ENCODE measurements at places on chromosomes 4 and X.

GRCh38 chrX:144042271-144042670, 158.4 kb downstream of the UBE2NL start:
- no peak for DNase-seq

DNA sequence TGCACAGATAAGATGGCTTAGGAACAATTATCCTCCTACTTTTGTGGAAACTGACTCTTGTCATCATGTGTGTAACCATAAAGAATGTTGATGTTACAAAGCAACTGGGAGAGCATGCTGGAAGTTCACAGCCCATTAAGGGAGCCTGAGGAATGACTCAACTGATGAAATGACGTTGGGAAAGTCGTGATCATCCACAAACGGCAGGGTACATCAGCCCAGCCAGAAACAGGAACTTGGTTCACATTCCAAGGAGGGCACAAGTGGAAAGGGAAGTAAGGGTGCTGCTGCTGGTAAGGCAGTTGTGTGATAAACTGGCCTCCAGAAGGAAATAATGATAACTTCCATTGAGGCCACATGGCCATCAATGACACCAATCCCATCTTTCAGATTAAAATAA, 6.7 kb downstream of the TEC start:
- no peak for DNase-seq

GRCh38 chr4:101008503-101008902, 338.8 kb downstream of the PPP3CA start:
- DNase-seq, result no peak

GRCh38 chr4:20386906-20387305, 135.2 kb downstream of the SLIT2 start:
- no peak for DNase-seq

GRCh38 chr4:30837131-30837539, 117.0 kb downstream of the PCDH7 start:
- no peak for DNase-seq

DNA sequence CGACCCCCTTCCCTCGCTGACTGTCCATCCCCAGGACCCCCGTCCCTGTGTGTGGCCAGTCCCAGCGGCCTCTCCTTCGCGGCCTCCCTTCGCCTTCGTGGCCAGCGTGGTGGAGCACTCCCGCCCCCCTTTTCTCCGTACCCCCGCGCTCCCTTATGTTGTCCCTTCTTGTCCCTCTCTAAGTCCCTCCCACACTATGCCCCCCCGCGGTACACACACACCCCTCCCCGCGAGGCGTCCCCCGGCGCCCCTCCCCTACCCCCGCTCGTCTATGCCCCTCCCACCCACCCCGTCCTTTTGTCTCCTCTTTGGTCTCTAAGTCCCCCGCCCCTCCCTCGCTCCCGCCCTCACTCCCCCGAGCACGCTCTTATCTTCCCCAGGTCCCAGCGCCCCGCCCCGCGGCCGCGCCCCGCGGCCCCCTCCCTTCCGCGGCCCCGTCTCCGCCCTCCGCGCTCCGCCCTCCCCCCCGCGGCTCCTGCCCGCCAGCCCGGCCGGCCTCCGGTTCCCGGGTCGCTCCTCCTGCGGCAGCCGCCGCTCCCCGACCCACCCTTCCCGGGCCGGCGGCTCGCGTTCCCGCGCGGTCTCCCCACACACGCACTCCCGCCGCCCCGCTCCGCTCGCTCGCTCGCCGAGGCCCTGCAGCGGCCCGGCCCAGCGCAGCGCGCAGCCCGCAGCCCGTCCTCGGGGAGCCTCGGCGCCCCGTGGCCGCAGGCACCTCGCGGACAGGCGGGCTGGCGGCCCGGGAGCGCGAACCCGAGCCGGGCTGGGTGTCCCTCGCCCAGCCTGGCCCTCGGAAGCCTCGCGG, 26.3 kb downstream of the UTP14A start:
- DNase-seq, result peak; percentile 90

DNA sequence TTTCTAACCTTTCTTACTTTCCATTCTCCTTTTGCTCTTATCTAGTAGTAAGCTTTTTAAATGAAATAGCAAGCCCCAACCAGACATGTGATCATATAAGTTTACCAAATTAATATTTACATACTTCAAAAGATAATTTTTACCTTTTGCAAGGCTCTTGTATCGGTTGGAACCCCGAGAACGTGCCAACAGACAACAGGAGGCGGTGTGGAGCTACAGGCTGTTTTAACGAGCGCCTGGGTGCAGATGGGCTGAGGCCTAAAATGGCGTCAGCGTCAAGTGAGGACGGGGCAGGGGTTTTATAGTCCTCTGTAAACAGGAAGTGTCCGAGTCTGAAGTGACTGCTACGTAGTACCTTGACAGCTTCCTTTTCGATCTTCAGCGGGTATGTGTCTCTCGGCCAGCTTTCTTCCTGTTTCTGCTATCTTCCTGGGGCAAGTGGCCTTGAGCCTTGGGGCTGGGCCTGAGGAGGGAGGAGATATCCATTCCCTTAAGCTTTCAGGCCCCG, 342.7 kb downstream of the GALNTL6 start:
- no peak for DNase-seq

GRCh38 chr4:101020956-101021355, 326.4 kb downstream of the PPP3CA start:
- DNase-seq, result peak; percentile 37

GRCh38 chr4:151718984-151719955, 41.5 kb downstream of the GATB start:
- DNase-seq, result no peak

- DNase-seq, result no peak
These were observed 288.6 kb upstream of the NR3C2 start for GRCh38 chr4:148730766-148731165.

- no peak for DNase-seq
These were observed 63.1 kb upstream of the GPR78 start for GRCh38 chr4:8516996-8517550.

DNA sequence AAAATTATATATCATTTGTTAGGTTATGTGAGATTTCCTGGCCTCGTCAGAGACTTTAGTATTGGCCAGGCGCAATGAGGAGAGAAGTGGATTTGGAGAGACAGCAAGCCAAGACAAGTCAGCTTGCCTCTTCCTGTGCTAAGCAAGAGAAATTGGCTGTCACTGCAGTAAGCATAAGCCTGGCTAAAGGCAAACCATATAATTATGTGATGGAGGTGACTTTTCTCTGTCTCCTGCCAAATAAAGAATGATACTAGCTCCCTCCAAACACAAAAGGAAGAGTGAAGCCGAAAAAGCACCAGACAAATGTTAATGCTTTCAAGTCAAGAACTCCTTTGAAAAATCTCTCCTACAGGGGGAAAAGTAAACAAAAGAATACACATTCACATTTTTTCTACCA, 2246.0 kb downstream of the ARAP2 start:
- no peak for DNase-seq

DNA sequence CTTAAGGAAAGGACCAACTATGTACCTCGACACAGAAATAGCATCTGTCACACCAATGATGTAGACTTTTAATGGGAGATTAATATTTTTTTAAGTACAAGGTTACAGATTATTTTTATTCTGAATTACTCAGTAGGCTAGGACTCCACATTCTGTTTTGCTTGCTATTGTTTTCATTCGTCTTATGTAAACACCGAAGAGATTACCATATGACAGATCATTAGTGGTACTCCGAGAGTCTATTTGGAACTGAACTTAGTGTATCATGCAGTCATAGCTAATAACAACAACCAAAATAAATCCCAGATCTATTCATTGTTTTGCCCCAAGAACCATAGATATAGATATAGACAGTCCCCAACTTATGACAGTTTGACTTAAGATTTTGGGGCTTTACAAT, 139.7 kb upstream of the SPRY1 start:
- DNase-seq, result no peak

DNA sequence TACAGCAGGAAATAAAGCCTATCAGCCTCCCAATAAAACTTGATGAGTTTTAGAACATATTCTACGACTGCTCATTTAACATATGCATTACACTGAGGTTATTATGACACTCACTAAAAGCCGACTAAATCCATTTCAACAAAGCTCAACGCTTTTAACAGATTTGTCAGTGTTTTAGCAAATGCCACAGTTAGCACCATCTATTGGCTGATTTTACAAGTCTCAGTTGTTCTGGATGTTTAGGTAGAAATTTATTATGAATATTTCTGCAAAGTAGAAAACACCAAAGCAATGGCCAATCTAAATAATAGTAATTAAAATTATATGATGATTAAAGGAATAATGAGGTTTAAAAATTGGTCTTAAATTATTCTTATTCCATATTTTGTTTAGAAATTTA, 993.2 kb upstream of the PCDH7 start:
- no peak for DNase-seq

DNA sequence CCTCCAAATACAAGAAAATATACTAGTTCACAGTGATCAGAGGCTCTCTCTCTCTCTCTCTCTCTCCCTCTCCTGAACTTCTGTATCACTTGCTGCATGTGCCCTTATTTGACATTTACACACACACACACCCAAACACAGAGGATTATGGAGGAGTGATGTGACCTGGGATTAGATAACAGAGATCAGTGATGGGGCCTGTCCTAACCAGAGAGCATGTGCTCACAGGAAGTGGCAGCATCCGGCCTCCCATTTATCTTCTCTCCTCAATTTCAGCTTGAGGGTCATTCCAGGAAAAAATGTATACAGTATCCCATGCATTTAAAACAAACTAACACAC, 143.0 kb downstream of the TSPAN5 start:
- no peak for DNase-seq

GRCh38 chrX:37302569-37302968, 46.6 kb upstream of the PRRG1 start:
- peak; percentile 3 for DNase-seq

GRCh38 chr4:123526511-123526910, 129.9 kb downstream of the SPRY1 start:
- no peak for DNase-seq

DNA sequence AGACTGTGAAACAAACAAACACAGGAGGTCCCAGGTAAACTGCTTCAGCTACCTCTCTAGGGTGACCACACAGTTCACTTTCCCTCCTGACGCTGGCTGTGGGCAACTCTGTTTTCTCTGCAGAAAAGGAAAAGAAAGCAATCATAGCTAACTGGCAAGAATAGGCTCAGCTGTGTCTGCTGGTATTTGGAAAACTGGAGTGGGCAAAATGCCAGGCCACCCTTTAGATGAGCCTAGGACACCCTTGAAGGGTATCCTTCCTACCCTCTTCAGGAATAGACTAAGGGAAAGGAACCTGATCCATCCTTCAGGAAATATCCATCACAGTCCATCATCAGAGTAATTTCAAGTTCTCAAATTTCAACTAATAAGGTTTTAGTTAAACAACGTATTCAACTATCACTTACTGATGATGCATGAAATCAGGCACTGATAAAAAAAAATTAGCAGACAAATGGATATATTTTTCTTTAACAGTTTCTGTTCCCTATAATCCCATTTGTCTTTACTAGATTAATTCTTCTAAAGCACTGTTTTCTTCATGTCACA, 60.9 kb downstream of the CAMK2D start:
- DNase-seq, result no peak

DNA sequence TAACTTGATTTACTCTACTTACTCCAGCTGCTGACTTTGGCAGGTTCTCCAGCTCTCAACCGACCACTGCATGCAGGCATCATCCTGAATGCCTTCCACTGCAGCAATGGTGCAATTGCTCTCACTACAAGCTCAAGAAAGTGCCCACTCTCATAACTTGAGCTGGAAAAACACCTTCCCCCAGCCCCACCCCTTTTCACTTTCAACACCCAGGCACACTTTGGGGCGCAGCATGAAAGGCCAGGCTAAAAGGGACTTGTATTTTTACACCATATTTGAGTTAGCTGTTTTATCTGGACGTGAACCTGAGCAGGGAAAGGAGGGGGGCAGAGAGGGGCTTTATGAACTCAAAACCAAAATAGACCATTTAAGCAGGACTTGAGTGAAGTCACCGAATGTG, 274.5 kb downstream of the RAB28 start:
- no peak for DNase-seq

GRCh38 chrX:10533696-10534365, 86.6 kb downstream of the MID1 start:
- no peak for DNase-seq

DNA sequence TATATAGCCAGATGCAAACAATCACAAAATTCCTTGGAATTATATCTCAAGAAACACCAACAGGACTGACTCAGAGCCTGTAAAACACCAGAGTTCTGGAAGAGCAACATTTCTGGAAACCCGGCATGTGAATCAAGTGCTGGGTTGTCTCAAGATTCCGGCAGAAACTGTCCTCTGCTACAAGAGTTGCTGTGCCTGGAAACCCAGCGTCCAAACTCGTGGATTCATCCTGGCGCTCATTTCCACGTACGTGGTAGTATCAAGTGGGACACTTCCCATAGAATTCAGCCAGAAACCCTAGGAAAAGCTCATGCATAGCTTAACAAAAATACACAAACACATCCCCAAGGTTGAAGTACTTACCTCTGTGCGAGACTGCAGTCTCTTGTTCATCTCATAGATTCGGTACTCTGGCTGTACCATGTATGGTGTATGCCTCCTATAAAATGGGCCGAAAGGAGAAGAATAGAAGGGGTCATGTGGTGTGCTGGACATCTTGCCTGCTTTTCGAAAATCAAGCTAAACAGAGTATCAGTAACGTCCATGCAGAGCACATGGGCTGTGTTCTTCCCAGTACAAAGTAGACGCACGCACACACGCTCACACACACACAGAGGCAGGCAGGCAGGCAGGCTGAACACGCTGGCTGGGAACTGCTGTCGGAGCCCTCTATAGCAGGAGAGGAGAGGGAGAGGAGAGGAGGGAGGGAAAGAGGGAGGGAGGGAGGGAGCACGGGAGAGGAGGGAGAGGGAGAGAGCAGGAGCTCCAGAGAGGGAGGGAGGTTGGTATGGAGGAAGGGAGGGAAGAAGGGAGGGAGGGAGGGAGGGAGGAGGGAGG, at the start of gene LDB2:
Gene LDB2, minus strand, starts transcription at position 655 of the 837 bp plus-strand sequence.
- no peak for DNase-seq

DNA sequence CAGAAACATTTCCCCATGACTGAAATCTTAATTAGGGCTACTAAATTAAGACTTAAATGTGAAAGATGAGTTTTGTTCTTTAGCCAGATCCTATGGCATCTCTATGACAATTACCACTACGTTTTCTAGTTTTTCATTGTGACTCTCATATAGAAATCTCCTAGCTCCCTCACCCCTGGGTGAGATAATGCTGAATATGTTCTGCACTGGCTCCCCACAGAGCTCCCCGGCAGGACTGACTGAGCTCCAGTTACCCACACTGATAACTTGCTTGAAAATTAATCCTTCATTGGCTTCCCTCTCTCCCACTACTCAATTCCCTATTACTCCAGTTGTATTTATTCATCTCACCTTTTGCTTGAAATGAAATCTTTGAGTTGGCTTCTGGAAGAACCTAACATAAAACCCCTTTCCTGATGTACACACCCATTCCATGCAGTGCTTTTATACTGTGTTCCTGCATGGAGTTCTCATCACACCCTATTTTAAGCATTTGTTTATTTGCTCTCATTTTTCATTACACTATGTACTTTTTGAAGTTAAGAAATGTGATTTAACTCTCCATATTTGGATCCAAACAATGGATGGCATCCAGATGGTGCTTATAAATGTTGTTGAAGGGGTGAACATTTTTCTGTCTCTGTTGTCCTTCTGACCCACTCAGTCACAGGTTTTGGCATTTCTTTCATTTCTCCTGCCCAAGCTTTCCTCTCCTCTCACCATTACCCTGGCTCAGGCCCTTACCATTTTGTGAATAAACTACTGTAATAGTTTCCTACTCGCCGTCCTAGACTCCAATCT, 623.4 kb downstream of the SPRY1 start:
- no peak for DNase-seq
